ENCODE measurements at places on chromosomes 1 and 21.
A peak's percentile ranks its signal among the peaks of the same experiment; 100 is the strongest.

DNA sequence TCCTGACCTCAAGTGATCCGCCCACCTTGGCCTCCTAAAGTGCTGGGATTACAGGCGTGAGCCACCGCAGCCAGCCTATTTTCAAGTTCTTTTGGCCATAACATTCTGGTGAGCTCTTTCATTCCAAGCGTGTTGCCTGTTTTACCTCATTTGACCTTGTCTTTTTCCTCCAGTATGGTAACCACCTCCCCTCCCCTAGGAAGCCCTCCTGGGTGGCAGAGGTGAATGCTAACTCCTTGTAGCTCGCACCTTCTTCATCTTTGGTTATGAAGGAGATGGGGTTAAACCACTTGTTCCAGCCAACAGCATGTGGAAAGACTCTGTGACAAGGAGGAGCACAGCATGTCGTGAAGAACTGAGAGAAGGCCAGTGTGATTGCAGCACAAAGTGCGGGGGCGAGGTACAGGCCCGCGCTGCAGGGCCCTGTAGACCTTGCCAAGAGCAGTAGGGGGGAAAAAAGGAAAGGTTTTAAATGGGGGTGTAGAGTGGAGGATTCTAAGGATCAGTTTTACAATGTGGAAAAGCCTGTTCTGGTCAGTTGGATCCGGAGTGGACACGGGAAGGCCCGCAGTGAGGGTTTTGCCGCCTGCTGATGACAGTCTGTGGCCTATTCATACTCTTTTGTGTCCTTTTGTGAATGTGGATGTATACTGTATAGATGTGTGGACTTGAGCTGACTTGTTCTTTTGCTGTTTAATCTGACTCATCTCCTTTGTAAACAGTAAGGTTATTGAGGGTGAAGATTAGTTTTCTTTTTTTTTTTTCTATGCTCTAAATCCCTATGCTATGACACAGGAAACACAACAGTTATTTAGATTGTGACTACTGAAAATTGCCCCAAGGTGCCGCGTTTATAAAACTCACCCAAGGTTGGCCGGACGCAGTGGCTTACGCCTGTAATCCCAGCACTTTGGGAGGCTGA, 7.5 kb upstream of the ZNF436 start:
- peak; percentile 87 for DNase-seq

DNA sequence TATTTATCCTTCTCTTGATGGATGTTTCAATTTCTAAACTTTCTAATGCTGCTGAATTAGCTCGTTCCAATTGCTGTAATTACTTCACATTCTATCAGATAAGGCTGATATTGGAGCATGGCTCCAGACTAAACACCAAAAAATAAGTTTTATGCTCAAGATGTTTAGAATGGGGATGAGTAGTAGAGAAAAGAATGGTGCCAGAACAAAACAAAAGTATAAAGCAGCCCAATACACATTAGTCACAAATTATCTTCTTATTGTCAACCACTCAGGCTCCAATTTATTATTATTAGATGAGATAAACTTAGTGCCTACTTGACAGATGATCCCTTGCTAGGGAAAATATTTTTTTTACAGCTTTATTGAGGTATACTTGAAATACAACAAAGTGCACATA, 21.8 kb downstream of the ATPAF1 start:
- DNase-seq = no peak

DNA sequence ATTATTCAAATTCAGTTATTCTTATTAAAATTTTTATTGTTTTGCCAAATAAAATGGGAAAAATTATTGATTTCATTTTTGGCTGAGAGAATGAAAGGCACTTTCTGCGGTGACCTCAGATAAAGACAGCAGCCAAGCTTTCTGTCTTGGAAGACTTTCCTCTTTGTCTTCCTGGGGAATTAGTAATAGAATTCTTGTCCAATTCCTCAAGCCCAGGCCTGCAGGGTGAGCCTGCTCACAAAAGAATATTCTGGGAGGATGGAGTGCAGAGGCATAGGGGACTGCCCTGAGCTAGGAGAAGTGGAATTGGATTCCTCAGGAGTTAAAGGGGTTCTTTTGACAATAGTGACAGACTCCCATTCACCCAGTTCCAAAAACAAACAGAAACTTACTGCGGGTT, 614.5 kb upstream of the ADGRL2 start:
- no peak for DNase-seq

DNA sequence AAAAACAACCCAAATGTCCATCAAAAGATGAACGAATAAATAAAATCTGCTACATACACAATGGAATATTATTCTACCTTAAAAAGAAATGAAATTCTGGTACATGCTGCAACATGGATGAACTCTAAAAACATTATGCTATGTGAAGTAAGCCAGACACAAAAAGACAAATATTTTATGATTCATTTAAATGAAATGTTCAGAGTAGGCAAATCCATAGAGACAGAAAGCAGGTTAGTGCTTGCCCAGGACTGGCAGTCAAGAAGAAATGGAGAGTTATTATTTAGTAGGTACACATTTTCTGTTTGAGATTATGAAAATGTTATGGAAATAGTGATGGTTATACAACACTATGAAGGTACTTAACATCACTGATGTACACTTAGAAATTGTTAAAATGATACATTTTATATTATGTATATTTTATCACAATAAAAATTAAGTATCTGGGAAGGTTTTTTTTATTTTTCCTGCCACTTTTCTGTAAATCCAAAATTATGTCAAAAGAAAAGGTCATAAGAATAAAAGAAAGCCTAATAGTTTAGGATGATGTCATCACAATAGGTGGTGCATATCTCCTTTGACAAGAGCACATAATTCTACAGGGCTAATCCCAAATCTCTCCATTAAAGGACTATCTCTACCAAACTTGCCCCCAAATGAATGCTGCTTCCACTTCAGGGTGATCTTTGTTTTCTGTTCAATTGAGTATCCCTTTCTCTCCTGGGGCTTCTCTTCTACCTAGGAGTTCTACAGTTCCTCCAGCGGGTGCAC, 40.2 kb upstream of the FCER1A start:
- no peak for DNase-seq

DNA sequence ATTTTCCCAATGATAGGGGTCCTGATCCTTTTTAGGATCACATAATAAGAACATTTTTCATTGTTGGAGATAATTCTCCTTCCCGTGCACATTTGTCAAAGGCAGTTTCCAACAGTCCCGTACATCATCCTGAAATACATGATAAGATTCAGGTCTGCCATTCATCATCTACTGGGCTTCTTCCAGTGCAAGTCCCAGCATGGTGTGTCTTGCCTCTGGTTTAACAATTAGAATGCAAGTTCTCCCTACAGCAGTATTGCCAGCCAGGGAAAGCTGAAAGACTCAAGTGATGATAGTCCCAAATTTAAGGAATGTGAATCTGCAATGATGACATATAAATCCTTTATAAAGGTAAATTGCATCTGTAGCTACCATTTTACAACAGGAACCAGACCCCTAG, 146.2 kb downstream of the DAB1 start:
- no peak for DNase-seq

Measured in SW 1271 (cell line).